NCI-H146 (cell line): ENCODE measurements at places on chromosomes 5 and 9.

DNA sequence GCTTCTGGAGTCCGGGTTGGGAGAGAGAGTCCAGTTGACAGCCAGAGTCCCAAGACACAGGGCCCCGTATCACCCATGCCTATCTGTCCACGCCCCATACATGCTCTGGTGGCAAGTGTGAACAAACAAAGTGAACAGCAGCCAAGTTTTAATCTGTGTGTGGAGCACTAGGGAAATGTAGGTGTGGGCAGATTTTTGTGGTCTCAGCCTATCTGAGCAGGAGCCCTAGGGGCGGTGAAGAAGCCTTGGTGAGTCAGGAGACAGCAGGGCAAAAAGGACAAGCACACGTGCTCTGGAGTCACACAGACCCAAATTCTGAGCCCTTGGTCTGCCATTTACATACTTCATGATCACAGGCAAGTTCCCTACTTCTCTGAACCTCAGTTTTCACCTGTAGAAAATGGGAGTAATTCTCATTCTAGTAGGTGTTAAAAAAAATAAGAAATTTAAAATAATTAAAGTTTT lies 23.2 kb downstream of the EGR1 start:
- DNase-seq: no peak

- DNase-seq: peak; percentile 54
Measured at GRCh38 chr9:105656131-105656921, 5.9 kb upstream of the TAL2 start.

DNA sequence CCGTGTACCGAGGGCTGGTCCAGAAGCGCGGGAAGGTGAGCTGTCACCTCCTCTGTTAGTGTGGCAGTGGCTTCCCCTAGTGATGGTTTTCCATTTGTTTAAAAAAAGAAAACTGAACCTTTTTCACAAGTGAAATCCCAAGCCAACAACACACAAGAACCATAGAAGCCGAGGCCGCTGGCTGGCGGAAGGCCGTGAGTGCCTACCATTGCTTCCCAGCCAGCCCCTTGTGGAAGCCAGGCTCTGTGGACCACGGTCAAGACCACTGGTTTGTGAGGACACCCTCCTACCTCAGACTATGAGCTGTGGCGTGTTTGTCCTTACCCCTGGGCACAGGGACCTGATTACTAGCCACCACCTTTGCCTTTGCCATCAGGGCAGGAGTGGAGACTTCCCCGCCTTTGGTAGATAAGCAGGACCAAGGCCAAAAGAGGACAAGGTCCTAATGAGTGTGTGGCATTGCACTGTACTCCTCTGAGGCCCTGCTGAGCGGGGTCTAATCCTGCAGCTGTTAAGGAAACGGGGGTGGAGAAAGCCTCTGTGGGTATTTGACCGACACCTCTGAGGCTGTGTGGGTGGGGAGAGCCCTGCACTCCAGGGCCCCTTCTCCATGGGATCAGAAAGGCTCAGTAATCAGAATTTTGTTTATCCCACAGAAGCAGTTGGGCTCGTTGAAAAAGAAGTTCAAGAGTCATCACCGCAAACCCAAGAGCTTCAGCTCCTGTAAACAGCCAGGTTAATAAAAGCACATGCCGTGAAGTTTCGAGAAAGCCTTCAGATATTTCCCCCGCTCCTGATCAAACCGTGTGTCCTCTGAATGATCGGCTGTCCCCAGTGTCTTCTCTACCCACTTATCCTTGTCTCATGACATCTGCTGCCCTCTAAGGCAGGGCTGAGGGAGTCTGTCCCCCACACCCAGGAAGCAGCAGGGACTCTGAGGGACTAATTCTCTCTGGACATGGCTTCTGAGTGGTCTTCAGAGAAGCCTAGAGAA lies 4.3 kb downstream of the SURF2 start:
- DNase-seq: no peak

DNA sequence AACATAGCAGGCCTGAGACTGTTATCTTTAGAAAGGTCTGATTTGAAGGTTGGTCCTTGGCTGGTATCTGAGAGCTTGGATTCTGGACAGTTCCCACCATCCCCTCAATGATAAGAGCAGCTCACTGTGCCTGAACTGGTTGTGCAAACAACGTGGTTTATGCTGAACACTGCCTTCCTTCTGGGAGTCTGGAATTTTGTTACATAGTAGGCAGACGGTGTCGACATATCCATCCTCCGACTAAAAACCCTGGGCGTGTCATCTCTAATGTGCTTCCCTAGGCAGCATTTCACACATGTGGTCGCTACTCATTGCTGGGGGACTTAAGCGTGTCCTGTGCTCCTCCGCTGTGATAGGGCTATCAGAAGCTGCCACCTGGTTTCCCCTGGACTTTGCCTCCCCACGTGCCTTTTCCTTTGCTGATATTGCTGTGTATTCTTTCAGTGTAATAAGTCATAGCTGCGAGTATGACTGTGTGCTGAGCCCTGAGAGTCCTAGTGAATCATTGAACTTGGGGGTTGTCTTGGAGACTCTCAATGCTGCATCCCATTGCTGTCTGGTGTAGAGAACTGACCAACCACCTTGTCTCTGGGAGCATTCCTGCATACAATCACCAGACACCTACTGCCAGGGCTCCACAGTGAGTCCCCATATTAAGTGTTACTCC lies 119.1 kb upstream of the TBC1D2 start:
- DNase-seq: no peak

DNA sequence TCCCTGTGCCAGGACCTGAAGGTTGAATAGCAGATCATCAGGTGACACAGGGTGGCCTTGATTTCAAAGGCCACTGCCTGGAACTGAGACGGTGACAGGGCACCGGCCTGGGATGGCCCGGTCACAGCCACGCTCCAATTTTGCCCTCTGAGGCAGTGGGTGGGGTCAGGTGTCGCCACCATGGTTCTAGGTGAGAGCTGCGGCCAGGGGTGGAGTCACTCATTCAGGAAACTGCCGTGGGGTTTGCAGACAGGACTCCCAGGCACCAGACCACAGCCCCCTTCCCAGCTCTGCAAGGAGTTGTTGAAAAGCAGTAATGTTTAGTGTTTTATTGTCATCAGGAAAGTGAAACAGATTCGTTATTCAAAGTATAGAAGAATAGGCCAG lies 17.3 kb upstream of the RNU6ATAC start:
- DNase-seq: no peak

DNA sequence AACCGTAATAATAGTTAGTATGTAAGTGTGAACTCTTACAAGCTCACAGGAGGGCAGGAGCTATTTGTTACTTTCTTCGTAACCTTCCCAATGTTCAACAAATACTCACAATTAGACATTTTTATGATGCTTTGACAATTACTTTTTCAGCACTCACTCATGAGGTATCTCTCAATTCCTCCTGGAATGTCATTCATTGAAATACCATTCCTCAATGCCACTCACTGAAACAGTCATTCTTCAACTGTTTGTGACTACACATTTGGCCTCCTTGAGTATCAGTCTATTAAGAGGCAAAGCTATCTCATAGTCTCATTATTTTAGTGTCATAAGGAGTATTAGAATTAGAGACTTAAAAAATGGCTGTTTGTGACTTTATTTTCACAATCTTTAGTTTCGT lies 734.1 kb upstream of the DMAC1 start:
- DNase-seq: no peak

DNA sequence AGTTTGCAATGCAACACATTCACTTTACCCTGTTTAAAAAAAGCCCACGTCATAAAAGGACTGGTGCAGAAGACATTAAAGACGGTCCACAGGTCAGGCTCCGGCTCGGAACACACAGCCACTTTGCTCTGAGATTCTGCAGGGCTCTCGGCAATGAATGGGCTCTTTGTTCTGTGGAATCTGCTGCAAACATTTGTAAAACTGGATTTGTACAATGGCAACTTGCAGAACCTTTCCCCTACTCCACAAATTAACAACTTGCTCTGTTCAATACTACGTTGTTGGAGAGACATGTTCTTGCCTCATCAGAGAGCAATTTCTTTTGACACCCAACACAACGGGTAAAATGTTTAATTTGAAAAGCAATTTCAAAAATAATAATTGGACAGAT lies 13.0 kb upstream of the NR5A1 start:
- no peak for DNase-seq

DNA sequence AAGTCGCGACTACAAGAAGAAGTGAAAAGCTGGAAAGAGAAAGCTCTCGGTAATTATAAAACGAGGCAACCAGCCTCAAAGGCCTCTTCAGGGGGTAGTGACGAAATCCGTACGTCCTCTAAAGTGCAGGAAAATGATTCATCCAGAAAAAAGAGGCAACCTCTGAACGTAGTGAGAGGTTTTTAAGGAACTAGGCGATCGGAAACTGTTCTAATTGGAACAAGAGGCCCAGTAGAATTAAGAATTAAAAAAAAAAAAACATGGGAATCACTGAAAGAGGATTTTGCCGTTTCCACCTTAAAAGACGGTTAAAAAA lies 1.0 kb downstream of the CSNK1A1 start:
- no peak for DNase-seq

GRCh38 chr9:16210440-16210839 lies 657.6 kb downstream of the CCDC171 start:
- no peak for DNase-seq

- DNase-seq: no peak
Measured at GRCh38 chr9:34562135-34562745, 27.3 kb downstream of the CNTFR start.

DNA sequence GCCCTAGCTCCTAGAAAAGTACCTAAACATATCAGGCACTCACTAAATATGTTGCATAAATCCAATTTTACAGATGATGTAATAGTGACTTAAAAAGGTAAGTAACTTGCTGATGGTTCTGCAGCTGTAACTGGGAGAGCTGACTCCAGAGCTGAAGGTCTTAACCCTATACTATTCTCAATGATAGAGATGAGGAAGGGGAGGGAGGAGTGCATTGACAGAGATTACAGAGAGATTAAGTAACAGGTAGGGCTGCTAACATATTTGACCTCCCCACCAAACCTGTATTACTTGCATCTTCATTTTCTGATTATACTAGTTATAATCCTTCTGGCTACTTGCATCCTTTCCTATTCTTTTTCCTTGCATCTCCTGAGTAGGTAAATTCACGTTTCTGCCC lies 255.4 kb upstream of the EFNA5 start:
- no peak for DNase-seq

GRCh38 chr9:136544548-136544963 lies 1.3 kb downstream of the NOTCH1 start:
- no peak for DNase-seq

GRCh38 chr9:1882711-1883403 lies 132.3 kb upstream of the SMARCA2 start:
- DNase-seq: no peak

DNA sequence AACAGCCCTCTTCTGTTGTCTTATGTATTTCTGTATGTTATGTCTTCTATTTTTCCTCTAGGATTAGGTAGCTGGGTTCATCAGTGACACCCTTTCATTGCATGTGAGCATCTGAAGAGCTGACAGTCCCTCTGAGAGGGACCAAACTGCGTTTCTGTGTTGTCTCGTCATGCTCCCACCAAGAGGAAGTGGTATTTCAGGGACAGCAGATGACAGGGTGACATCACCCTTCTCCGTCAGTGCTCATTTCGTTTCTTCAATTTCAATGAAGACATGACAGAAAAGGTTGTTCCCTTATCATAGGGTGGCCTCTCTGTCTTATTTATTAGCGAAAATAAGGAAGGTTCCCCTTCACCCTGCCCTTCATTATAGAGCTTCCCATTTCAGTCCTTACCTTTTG lies 225.9 kb upstream of the NR4A3 start:
- DNase-seq: no peak

DNA sequence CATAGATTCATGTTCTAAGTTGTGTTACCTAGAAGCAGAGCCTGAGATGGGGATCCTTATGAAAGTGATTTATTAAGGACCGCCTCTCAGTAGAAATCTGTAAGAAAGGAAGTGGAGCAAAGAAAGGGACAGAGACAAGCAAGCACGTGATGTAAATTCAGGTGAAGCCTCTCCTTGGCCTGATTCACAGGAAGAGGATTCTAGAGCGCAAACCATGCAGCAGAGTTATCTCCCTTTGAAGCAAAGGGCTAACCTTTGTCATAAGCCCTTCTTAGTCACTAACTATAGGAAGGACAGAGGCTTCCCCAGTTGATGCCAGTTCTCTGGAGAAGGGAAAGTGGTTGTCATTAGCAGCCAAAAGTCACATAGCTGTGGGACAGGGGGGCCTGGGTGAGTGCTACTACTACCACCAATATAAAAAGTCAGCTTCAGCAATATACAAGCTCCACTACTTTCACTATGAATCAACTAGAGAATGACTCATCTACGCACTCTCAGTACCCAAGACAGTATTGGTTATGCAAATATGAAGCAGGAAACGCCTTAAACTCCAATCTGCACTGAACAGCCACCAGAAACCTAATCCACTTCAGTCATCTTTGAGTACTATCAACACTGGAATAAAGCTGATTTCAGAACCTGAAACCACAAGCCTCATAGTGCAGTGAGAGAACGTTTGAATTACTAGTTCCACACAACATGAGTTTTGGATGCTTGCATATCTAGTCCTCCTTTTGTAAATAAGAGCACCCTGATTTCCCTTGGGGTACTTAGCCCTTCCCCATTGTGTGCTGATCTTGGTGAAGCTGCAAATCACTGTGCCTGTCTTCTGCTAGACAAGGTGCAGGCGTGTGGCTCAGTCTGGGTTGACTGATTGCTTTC lies 162.7 kb downstream of the ZNF608 start:
- DNase-seq: no peak

- no peak for DNase-seq
Measured at GRCh38 chr5:55714339-55714738, 2.2 kb upstream of the SLC38A9 start.

DNA sequence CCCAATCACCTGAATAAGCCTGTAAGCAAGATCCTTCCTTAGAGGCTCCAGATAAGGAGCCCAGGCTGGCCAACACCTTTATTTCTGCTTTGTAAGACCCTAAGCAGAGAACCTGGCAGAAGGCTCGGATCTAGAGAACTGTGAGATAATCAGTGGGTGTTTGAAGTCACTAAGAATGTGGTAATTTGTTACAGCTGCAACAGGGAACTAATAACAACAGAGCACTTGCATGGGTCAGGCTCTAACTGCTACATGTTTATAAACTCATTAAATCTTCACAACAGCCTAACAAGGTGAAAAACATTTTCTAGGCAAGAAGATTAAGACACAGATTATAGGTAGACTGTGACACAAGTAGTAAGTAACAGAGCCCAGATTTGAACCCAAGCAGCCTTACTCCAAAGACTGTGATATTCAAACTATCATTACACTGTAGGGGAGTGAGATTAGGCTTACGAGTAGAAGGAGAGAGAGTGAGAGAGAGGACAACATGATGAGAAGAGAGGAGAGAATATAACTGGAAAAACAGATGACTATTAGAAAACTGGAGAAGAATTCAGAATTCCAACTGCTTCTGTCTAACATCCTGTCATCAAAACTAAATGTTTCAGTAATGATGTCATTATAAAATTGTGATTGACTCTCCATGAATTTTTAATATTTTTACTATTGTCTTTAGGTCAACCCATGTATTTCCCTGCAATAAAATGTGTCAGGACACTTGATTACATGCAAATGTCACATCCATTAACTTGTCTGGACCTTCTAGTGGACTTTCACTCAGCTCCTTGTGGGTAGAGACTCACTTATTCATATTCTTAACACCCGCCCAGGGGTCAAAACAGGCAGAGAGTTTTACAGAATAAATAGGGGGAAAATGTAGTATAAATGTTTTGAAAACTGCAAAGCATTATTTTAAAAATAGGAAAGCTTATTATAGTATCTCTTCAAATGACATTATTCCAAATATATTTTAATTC lies 290.9 kb upstream of the RGMB start:
- DNase-seq: no peak

- no peak for DNase-seq
Measured at GRCh38 chr5:82259172-82259800, 18.9 kb downstream of the RPS23 start.

- DNase-seq: peak; percentile 43
Measured at GRCh38 chr5:114101153-114101552, 260.7 kb upstream of the KCNN2 start.
